HFF-Myc (cell line): ENCODE measurements at places on chromosomes 1 and 21.

- no peak for DNase-seq
Measured at GRCh38 chr1:39394598-39394997, 96.8 kb upstream of the BMP8A start.

GRCh38 chr1:77228836-77229235 is 9.6 kb upstream of the PIGK start:
- DNase-seq = no peak

GRCh38 chr1:22804406-22804805 is 93.8 kb downstream of the EPHB2 start:
- DNase-seq = no peak

- no peak for DNase-seq
Measured at GRCh38 chr1:157485793-157486192, 66.5 kb downstream of the FCRL5 start.

DNA sequence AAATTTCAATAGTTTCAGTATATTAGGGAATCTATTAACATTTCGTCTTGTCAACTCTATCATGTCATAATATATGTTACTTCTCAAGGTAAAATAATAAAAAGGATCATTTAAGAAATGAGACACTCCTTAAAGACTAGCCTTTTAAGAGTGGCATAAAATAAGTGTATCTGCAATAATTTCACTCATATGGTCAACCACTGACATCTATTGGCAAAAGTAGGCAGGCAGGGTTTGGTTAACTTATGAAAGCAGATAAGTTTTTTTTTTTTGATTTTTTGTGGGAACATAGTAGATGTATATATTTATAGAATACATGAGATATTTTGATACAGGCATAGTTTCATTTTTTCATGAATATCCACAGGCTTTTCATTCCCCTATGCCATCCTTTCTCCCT is 5.5 kb upstream of the RGS21 start:
- DNase-seq = peak; percentile 4

DNA sequence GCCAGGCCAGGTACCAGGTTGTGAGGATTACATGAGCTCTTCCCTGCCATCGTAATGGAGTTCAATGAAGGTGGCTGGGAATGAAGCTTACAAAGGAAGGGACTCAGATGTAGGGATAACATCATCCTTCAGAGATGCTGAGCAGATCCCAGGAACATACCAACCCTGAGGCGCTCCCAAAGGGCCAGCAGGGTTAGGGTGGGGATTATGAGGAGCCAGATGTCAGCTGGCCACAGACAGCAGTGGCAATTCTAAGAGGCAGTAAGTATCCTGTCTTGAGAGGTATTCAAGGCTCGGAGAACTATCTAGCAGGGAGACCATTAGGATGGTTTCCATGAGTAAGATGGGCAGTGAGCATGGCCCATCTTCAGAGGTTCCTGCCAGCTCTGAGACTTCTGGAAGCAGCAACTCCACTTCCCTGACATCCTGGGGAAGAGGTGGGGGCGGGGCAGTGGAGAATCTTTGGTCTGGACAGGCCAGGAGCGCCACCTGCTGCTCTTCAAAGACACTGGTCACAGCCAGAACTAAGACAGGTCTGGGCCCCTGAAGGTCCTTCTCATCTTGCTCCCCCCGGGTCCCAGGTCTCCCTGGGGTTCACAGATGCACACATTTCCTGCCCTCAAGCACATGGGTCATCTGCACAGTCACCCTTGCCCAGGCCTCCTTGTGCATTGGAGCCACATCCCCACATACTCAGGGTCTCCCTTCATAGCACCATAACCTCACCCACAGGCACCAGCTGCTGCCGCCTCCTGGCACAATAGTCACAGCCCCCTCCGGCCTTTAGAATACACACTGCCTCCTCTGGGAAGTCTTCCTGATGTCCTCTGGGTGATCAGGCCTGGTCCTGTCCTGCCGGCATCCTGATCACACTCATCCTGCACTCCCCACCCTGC is 2.7 kb upstream of the SDC3 start:
- peak; percentile 62 for DNase-seq

DNA sequence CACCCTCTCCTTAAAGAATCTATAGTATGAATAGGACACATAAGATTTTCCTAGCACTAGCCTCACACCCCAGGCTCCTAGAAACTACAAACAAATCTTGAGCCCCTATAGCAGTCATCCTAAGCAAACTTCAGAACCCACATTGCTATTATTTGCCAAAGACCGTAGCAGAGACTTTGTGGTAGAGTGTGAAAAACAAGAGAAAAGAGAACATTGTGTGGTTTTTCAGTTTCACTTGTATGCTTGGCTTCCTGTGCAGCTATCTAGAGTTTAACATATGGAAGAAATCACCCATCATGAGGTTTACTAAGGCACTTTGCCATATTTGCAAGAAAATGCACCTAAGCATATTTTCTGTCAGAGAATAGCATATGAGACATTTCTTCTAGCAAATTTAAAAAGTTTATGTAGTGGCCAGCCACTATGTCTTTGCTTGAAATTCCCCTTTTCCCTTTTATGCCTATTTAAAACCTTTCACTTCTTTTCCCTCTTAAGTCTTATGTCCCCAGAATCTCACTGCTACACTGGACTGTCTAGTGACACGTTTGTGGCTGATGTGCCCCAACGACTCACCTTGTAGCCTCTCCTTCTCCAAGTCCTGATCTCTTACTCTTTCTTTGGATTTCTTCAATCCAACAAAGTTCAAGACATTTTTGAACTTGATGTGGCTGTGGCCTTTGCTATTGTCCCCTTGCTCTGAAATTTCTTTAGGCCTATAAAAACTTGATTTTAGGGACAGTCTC is 25.6 kb downstream of the CCDC190 start:
- DNase-seq = no peak

- no peak for DNase-seq
Measured at GRCh38 chr21:45397381-45397780, 7.6 kb upstream of the COL18A1 start.

GRCh38 chr1:21246905-21247642 is 43.2 kb downstream of the ECE1 start:
- no peak for DNase-seq

- peak; percentile 94 for DNase-seq
Measured at GRCh38 chr1:210373878-210374599, 45.3 kb downstream of the HHAT start.

- no peak for DNase-seq
Measured at GRCh38 chr1:27588256-27589232, 15.4 kb downstream of the AHDC1 start.

DNA sequence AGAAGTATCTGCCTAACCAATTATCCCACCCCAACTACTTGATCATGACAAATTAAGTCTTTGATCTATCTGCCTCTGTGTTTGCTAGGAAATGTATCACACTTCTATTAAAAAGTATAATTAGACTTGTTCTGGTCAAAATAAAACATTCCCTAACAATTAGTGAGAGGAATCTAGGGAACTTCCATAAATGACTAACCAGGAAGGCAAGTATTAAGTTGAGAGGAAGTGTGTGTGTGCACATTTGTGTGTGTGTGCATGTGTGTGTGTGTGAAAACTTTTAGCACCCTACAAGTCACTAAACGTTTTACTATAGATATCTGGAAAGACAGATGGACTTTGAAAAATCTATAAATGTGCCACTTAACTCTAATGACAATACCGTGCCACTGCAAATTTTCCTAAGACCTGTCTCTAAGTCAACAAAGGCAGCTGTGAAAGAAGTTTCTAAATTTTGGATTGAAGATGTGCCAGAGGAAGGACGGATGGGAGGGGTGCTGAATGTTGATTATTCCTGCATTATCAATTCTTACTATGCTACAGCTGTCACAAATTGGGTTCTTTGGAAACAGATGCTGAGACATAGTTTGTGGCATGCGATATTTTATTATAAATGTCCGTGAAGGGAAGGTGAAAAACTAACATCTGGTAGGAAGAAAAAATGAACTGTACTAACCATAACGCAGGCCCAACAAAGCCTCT is 567.1 kb downstream of the PTPRC start:
- no peak for DNase-seq

DNA sequence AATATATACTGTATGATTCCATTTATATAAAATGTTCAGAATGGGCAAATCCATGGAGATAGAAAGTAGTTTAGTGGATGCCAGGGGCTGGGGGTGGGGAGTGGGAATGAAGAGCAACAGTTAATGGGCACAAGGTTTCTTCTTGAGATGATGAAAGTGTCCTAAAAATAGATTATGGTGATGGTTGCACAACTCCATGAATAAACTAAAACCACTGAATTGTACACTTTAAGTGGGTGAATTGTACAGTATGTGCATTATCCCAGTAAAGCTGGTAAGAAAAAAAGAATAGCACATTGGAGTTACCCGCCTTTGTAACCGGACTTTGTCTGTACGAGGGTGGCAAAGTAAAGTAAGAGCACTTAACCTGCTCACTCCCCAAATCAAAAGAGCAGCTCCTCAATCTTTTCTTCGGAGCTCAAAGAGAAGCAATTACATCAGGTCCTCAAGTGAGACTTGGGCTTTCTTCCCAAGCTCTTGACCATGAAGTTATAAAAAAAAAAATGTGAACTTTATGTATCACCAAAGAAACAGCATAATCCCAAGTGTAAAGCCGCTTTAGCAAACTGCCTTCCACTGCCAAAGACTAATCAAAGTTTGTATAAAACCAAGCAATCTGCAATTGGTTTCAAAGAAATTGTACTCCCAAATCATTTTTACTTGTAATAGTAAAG is 32.1 kb downstream of the ALDH9A1 start:
- DNase-seq = no peak

GRCh38 chr1:110185181-110185580 is 24.9 kb upstream of the KCNC4 start:
- DNase-seq = no peak

- no peak for DNase-seq
Measured at GRCh38 chr1:247165674-247166073, 6.1 kb downstream of the ZNF124 start.

GRCh38 chr1:88658419-88658818 is 25.7 kb upstream of the PKN2 start:
- no peak for DNase-seq

- no peak for DNase-seq
Measured at GRCh38 chr1:3954170-3955169, 54.4 kb upstream of the C1orf174 start.

DNA sequence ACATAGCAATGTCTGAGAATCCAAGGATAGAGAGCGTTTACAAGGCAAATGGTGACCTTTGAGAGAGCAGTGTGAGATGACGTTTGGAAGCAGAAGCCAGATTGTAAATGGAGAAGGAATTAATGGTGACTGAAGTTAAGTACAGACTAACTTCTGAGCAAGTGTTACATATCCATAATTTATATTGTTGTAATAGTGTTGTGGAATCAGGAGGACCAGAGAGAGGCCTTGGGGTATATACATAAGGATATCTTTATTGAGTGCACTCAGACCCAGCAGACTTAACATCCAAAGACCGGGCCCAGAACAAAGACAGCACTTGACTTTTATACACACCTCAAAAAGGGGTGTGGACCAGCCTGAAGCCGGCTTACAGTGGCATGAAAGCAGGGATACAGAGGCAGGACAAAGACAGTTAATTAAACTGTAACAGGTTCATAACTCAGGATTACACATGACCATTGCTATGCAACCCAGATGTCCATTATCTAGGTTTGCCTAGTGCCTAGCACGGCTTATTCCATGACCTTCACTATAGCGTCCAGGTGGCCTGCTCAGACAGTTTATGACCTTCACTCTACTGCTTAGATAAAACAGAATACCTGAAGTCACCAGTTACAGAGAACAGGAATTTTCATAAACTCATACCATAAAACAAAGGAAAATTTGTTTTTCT is 2.7 kb upstream of the MGST3 start:
- no peak for DNase-seq

GRCh38 chr1:54312796-54313316 is 93.3 kb downstream of the SSBP3 start:
- peak; percentile 77 for DNase-seq

DNA sequence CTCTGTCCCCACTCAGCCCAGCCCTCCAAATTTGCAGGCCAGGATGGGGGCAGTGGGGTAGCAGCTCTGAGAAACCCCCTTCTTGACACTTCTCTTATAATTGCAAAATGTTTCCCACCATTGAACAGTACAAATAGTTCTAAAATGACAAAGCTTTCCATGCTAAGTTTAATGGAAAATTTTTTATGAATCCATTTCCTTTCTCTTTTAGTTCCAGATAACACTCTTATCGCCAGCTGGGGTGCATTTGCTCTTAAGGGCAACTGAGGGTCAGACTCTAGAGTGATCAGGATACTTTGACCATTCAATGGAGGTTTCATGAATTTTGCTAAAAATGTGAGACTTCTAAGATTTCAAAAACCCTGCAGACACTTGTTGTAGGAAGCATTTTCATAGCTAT is 29.9 kb downstream of the PIK3C2B start:
- DNase-seq = no peak

- no peak for DNase-seq
Measured at GRCh38 chr21:35927262-35927661, 133.1 kb downstream of the SETD4 start.

GRCh38 chr1:38451541-38451993 is 405.0 kb upstream of the POU3F1 start:
- DNase-seq = no peak

- no peak for DNase-seq
Measured at GRCh38 chr21:32062591-32063227, 189.9 kb downstream of the HUNK start.

- no peak for DNase-seq
Measured at GRCh38 chr1:21342961-21343838, 52.9 kb upstream of the ECE1 start.

- no peak for DNase-seq
Measured at GRCh38 chr1:210021145-210021860, 83.3 kb downstream of the SYT14 start.

DNA sequence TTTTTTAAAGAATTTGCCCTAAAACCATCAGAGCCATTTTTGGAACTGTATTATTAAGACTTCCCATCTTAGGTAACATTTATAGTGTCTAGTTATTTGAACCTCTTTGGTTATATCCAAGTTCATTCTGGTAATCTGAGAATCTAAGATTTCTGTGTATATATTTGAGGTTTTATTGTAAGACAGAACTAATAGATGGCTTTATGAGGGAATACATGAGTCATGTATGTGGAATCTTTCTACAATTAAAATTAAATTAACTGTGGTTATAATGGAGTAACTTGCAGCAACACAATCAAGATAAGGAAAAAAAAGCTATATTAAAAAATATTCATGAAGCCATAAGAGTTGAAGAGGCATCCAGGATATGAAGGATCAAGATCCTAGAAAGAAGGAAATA is 92.1 kb downstream of the UBE2U start:
- DNase-seq = no peak

GRCh38 chr1:65372557-65372956 is 47.9 kb upstream of the LEPR start:
- DNase-seq = no peak

GRCh38 chr1:235012436-235013210 is 116.0 kb downstream of the TOMM20 start:
- no peak for DNase-seq
